ENCODE measurements at places on chromosomes 2 and 18.

- DNase-seq = no peak
Measured at GRCh38 chr2:68385220-68385906, 20.3 kb downstream of the PLEK start.

- DNase-seq = peak; percentile 48
Measured at GRCh38 chr2:197152451-197153228, 157.9 kb downstream of the ANKRD44 start.

- no peak for DNase-seq
Measured at GRCh38 chr2:16243411-16243996, 303.2 kb downstream of the MYCN start.

GRCh38 chr2:59196491-59196890, 955.4 kb upstream of the FANCL start:
- no peak for DNase-seq

DNA sequence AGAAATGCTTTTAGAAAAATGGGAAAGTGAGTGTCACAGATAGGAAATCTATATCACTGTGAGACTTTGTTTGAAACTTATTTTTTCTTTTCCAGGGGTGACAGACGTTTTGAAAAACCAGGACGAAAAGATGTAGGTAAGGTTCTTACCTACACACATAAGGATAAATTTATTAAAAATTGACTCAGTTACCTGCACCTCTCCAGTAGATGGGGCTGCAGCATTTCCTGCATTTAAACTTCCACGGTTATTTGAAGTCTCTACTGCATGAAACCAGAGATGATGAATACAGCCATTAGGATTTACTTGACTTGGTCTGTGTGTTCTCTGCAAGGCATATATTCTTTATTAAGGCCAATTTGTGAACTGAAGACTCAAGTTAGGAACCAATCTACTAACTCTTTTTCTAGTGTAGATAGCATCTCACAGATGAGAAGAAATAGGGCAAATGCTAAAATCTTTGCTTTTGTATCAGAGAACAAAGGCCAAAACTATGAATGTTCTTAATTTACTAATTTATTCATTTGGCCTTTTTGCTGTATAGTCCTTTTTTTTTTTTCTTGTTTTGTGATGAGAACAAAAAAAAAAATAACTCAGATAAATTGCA, 15.0 kb downstream of the KCNJ13 start:
- DNase-seq = peak; percentile 47

Data from hematopoietic multipotent progenitor cell treated with erythropoietin and hydrocortisone succinate and interleukin-3 and kit ligand, for 8 days (in vitro differentiated cells).